HS-5 (cell line): ENCODE measurements at places on chromosomes 2 and 18.

DNA sequence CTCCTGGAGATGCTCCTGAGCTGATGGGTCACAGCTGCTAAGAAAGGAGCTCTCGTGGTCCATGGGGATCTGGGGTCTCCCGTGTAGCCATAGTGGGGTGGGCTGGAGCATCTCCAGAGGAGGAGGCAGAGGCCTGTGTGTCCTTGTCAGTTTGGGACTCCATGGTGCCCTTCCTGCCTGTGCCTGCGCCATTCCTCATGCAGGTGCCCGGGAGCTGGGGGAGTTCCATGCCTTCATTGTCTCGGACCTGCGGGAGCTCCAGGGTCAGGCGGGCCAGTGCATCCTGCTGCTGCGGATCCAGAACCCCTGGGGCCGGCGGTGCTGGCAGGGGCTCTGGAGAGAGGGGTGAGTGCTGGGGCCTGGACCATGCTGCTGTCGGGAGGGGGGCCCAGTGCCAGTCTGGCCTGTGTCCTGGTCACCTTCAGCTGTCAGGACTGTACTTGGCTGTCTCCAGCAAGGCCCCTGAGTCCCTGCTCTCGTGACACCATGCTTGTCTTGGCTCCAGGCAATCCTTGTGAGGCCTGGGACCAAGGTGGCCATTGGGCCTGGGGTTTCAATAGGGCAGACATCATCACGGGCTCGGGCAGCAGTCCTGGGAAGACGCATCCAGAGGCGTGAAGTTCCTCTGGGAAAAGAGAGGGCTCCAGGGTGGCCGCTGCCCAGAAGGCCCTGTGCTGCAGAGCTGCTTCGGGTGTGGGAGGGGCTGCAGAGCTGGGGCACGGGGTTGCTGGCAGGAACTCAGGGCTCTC is 7.3 kb downstream of the CAPN10 start:
- no peak for DNase-seq

DNA sequence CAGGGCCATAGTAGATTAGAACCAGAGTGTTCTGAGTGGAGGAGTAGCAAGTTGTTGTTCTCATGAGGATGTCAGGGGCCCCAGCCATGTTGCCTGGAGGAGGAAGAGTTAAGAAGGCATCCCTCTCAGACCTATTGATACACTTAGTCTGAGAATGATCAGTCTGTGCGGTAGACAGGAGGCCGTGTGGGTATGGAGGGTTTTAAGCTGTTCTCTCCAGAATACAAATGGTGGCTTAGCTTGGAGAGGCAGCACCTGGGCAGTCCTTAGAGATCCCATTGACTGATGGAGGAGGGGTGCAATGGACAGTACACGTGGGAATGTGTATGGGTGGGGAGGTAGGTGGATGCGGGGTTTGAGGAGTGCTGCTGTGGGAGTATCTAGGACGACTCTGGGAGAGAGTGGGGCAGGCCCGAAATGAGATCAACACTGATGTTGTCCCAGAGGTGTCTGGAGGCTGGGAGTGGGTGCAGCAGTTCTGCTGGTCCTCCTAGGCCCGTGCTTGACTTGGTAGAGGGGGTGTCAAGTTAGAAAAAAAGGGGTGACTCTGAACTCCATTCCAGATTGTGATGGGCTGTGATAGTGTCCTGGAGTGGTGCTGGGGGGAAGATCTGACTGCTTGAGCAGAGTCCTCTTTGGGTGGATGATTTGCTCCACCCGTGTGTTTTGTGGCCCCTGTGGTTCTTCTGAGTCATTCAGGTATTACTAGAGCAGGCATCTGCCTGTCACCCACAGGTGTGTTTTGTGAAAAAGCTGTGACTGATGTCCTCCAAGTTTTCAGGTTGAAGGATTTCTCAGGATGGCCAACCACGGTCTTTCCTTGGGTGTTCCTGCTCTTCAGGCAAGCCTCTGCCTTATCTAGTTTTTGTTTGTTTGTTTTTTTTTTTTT is 44.7 kb downstream of the C2orf42 start:
- DNase-seq: no peak

GRCh38 chr2:189576396-189576795 is 4.2 kb downstream of the SLC40A1 start:
- DNase-seq: no peak

DNA sequence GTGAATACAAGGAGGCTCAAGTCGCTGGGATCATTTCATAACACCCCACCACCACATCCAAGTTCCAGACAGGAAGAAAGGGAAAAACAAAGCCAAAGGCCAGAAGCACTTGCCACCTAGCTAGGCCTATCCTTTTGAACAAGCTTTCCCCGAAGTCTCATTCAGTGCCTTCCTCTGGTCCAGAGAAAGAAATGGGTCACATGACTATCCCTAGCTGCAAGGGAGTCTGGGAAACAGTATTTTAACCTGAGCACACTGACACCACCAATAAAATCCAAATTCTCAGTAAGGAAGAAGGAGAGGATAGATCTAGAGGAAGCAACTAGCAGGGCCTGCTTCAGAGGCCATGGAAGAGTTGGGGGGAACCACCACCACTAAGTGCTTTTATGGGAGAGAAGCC is 91.2 kb downstream of the POLR1A start:
- DNase-seq: no peak

- DNase-seq: no peak
Observed at GRCh38 chr2:10171006-10171800, 48.7 kb downstream of the RRM2 start.

DNA sequence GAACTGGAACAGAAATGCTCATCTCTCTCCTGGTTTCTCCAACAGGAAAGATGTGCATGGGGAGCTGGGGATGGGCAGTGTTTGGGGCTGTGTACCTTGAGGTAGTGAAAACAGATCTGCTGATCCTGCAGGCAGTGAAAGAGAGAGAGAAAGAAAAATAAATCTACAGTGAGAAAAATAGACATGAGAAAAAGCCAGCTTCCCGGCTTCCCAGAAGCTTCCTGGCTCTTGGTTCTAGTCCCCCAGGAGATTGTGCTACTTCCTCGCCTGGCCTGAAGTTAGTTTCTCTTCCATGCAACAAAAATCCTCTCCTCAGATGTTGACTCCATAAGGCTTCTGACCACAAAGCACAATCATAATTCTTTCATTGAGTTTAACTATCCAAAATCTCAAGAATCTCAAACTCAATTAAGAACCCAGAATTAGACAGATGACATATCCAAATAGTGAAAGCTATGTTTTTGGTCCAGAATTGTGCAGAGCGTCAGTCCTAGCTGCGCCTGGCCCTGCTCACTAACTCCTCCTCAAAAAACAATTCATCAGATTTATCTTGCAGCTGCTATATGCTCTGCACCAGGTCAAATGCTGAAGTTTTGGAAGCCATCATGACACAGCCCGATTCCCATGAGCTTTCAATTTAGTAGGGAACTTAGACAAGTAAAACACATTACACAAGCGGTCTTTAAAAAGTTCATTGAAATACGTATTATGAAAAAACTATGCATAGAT is 20.1 kb upstream of the NAB1 start:
- no peak for DNase-seq

- DNase-seq: no peak
Observed at GRCh38 chr2:115083225-115083624, 640.8 kb downstream of the DPP10 start.
